Suprapubic skin (tissue), 4 donors: ENCODE measurements at places on chromosomes 1 and 21.

- no peak overlapping the region for H3K4me3 ChIP-seq
- no peak overlapping the region for H3K27ac ChIP-seq
- H3K4me1 ChIP-seq, result no peaks in the 10 kb centered on the region
- no peaks in the 10 kb centered on the region for H3K27me3 ChIP-seq
- H3K36me3 ChIP-seq, result no peaks in the 10 kb centered on the region
- DNase-seq, result no peak
Observed at GRCh38 chr1:196517193-196517592, 91.0 kb downstream of the KCNT2 start.

DNA sequence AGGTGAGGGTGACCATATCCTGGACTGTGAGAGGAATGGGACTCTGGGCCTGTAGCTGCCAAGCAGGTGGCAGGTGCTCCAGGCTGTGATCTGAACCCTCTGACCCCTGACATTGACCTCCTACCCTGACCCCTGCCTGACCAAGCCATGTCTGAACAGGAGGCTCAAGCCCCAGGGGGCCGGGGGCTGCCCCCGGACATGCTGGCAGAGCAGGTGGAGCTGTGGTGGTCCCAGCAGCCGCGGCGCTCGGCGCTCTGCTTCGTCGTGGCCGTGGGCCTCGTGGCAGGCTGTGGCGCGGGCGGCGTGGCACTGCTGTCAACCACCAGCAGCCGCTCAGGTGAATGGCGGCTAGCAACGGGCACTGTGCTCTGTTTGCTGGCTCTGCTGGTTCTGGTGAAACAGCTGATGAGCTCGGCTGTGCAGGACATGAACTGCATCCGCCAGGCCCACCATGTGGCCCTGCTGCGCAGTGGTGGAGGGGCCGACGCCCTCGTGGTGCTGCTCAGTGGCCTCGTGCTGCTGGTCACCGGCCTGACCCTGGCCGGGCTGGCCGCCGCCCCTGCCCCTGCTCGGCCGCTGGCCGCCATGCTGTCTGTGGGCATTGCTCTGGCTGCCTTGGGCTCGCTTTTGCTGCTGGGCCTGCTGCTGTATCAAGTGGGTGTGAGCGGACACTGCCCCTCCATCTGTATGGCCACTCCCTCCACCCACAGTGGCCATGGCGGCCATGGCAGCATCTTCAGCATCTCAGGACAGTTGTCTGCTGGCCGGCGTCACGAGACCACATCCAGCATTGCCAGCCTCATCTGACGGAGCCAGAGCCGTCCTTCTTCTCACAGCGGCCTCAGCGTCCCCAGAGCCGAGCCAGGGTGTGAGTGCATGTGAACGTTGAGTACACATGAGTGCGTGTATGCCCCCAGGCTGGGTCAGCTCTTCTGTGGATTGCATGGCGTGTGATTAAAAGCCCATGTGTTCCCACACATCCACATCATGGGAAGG lies 3.1 kb downstream of the TMEM125 start:
- H3K27me3 ChIP-seq, result peaks cover 6% of the 10 kb centered on the region
- no peak overlapping the region for H3K27ac ChIP-seq
- no peak overlapping the region for H3K4me3 ChIP-seq
- DNase-seq, result peak; percentile 57
- peaks cover 17% of the 10 kb centered on the region for H3K4me1 ChIP-seq
- no peaks in the 10 kb centered on the region for H3K36me3 ChIP-seq

- H3K4me1 ChIP-seq, result peaks cover 46% of the 10 kb centered on the region
- DNase-seq, result no peak
- H3K27ac ChIP-seq, result peak overlapping the region; percentile 39
- H3K4me3 ChIP-seq, result no peak overlapping the region
- H3K27me3 ChIP-seq, result no peaks in the 10 kb centered on the region
Observed at GRCh38 chr1:12475101-12475500, 142.9 kb downstream of the DHRS3 start.

- no peak overlapping the region for H3K4me3 ChIP-seq
- H3K36me3 ChIP-seq, result peaks cover 78% of the 10 kb centered on the region
- no peak for DNase-seq
- H3K4me1 ChIP-seq, result no peaks in the 10 kb centered on the region
- no peak overlapping the region for H3K27ac ChIP-seq
- no peaks in the 10 kb centered on the region for H3K27me3 ChIP-seq
Observed at GRCh38 chr1:11842154-11843041, 5.2 kb downstream of the NPPA start.

DNA sequence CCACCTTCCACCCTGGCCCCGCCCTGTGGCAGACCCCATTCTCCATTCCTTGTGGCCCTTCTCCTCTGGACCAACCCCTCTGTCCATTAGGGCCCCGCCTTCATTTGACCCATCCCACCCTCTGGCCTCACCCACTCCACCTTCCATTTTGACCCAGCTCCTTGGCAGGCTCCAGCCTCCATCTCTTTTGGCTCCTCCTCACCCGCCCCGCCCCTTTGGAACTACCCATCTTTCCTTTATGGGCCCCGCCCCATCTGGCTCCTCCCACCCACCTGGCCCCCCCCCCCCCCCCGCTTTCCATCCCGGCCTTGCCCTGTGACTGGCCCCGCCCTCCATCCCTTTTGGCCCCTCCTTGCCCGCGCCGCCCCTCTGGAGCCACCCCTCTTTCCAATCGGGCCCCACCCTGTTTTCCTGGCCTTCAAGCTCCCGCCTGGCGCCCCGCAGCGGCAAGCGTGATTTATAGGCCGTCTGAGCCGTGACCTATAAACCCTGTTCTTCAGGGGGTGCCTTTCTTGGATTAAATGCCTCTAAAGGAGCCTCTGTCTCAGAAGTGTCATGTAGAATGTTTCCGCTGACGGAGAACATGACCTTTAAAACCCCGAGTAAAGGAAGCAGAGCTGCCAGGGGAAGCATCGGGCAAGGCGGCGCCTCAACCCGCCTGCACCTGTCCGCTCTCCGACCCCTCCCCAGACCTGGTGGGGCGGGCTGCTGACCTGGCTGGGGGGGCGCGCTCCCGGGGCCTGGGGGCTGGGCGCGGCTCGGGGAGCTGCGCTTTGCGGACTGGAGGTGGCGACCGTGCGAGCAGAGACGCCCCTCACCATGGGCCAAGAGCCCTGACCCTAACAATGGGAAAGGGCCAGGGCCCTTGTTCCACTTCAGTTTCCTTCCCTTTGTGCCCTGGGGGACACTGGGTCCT lies 178.0 kb downstream of the CAMTA1 start:
- peaks cover 18% of the 10 kb centered on the region for H3K4me1 ChIP-seq
- H3K27ac ChIP-seq, result no peak overlapping the region
- no peaks in the 10 kb centered on the region for H3K36me3 ChIP-seq

GRCh38 chr21:41429305-41429704 lies 3.3 kb downstream of the MX1 start:
- peaks cover 15% of the 10 kb centered on the region for H3K4me1 ChIP-seq
- no peak overlapping the region for H3K4me3 ChIP-seq
- H3K36me3 ChIP-seq, result peaks cover 28% of the 10 kb centered on the region
- no peaks in the 10 kb centered on the region for H3K27me3 ChIP-seq
- no peak for DNase-seq

DNA sequence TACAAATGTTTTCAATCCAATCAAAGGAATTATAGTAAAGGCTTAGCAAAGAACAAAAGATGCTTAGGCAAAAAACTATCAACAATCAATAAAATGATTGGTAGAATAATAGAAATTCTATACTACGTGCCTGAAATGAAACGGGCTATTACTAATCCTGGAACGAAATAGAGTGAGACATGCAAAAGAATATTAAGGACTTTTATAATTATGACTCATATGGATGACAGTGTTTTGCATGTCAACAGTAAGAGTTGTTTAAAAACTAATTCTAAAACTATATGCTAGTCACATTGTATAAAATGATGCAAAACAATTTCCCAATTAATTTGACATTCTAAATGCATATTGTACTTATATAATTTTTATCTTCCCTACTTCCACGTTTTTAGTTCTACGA lies 35.6 kb downstream of the LRRIQ3 start:
- H3K4me1 ChIP-seq, result no peaks in the 10 kb centered on the region
- no peak overlapping the region for H3K4me3 ChIP-seq
- DNase-seq, result no peak

DNA sequence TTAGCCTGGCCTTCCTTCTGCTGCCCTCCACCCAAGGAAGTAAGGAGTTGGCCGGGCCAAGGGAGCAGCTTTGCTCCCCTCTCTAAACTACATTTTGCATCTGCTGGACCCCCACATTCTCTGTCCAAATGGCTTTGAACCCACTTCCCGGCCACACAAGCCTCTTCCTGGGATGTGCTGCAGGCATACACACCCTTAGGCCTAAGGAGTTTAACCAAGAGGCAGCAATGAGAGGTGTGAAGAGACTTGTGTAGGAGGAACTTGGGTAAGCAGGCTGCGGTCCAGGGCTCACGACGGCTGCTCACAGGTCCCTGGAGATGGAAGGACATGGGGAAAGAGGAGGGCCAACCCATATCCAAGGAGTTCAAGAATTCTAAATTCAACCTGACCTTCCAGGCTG lies 196.7 kb upstream of the SGIP1 start:
- H3K27me3 ChIP-seq, result no peaks in the 10 kb centered on the region
- no peak overlapping the region for H3K4me3 ChIP-seq
- no peaks in the 10 kb centered on the region for H3K36me3 ChIP-seq
- peak overlapping the region; percentile 66 for H3K27ac ChIP-seq
- H3K4me1 ChIP-seq, result peaks cover 47% of the 10 kb centered on the region

- peaks cover 61% of the 10 kb centered on the region for H3K27me3 ChIP-seq
- no peak overlapping the region for H3K27ac ChIP-seq
- H3K36me3 ChIP-seq, result no peaks in the 10 kb centered on the region
- H3K4me3 ChIP-seq, result no peak overlapping the region
- H3K4me1 ChIP-seq, result no peaks in the 10 kb centered on the region
Observed at GRCh38 chr1:7098641-7099040, 313.4 kb downstream of the CAMTA1 start.

GRCh38 chr21:26952374-26953066 lies 14.4 kb downstream of the ADAMTS5 start:
- no peaks in the 10 kb centered on the region for H3K36me3 ChIP-seq
- H3K27ac ChIP-seq, result no peak overlapping the region
- no peak for DNase-seq
- H3K4me3 ChIP-seq, result no peak overlapping the region

- no peak overlapping the region for H3K27ac ChIP-seq
- no peaks in the 10 kb centered on the region for H3K27me3 ChIP-seq
- H3K4me1 ChIP-seq, result peaks cover 26% of the 10 kb centered on the region
Observed at GRCh38 chr1:90000934-90001676, 6.2 kb downstream of the ZNF326 start.

GRCh38 chr1:20431176-20431460 lies 54.9 kb downstream of the CAMK2N1 start:
- H3K27me3 ChIP-seq, result peaks cover 40% of the 10 kb centered on the region
- no peak overlapping the region for H3K4me3 ChIP-seq
- H3K36me3 ChIP-seq, result no peaks in the 10 kb centered on the region
- no peaks in the 10 kb centered on the region for H3K4me1 ChIP-seq

DNA sequence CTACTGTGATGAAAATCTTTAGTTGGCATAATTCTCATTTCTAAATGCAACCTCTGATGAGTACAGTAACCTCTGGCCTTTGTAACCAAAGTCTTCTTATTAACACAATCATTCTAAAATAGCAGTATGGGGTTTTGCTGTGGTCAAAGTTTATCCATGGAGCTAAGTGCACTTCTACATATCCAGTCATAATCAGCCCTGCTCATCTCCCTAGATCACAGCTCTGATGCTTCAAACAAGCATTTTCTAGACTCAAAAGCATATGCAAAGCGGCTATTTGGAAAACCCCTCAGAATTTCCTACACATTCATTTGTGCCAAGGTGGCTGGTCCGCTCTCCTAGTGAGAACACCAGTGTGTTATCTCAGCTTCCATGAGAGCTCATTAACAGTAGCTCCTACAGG lies 418.6 kb downstream of the MRPL39 start:
- H3K27ac ChIP-seq, result no peak overlapping the region
- H3K4me3 ChIP-seq, result no peak overlapping the region
- no peaks in the 10 kb centered on the region for H3K27me3 ChIP-seq
- no peaks in the 10 kb centered on the region for H3K36me3 ChIP-seq
- no peaks in the 10 kb centered on the region for H3K4me1 ChIP-seq

- H3K4me3 ChIP-seq, result no peak overlapping the region
- no peak for DNase-seq
- no peaks in the 10 kb centered on the region for H3K4me1 ChIP-seq
- H3K36me3 ChIP-seq, result no peaks in the 10 kb centered on the region
- H3K27me3 ChIP-seq, result no peaks in the 10 kb centered on the region
- H3K27ac ChIP-seq, result no peak overlapping the region
Observed at GRCh38 chr1:221276896-221277409, 397.7 kb downstream of the HLX start.

DNA sequence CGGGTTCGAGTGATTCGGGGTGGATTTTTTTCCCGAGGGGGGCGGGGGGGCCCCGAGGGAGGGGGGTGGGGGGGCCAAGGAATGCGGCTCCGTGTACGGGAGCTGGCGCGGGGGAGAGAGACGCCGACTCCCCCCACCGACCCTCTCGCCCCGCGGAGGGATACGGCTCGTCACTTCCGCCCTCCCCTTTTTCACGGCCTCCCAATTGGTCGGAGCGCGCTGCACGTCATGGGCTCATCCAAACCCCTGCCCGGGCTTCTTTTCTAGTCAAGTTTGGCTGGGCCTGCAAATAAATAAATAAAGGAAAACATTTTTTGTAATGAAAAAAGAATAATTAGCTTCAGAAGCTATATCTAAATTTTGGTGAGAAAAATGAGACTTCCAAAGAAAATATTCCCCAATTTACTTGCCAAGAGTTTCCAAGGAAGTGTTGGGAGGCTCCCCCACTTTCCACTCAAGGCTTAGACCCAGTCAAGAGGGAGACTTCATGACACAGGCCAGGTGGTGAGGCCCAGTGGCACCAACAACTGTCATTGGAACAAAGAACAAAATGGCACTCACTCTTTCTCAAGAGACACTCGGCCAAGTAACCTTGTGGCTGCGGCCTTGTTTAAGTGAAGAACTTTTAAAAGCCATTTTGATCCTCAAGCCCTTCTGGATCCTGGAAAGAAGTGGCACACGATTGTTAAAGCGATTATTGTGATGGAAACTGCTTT lies at the start of gene POGZ:
POGZ (minus strand) TSS at position 164 of the 716 bp plus-strand sequence. CDS start 17,290 bp downstream, outside the sequence.
- no peaks in the 10 kb centered on the region for H3K27me3 ChIP-seq
- peak within 1 kb of the TSS; percentile 94 for H3K27ac ChIP-seq
- peaks cover 22% of the 10 kb centered on the region for H3K4me1 ChIP-seq
- H3K4me3 ChIP-seq, result peak within 1 kb of the TSS; percentile 64

GRCh38 chr1:66296370-66296769 lies 237.6 kb upstream of the SGIP1 start:
- no peaks in the 10 kb centered on the region for H3K27me3 ChIP-seq
- peaks cover 24% of the 10 kb centered on the region for H3K4me1 ChIP-seq
- no peak overlapping the region for H3K27ac ChIP-seq
- no peak overlapping the region for H3K4me3 ChIP-seq

- H3K36me3 ChIP-seq, result peaks cover 6% of the 10 kb centered on the region
- H3K4me1 ChIP-seq, result peaks cover 41% of the 10 kb centered on the region
- H3K27ac ChIP-seq, result peak overlapping the region; percentile 79
- H3K4me3 ChIP-seq, result no peak overlapping the region
- no peak for DNase-seq
Observed at GRCh38 chr1:183869664-183870063, 64.7 kb downstream of the RGL1 start.

DNA sequence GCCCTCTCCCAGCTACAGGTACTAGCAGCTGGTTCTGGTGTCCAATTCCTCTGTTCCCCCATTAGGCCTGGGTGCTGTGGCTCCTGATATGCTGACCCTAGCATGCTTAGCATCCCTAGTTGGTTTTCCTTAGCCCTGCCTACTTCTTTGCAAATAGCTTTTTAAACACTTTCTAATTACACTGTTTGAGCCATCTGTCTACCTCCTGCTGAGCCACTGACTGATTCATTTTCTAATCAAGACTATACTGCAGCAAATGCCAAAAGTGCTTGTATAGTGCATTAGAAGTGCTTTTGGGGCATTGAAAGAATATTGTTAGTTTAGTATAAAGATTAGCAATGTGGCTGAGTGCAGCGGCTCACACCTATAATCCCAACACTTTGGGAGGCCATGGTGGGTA lies 36.3 kb downstream of the ERICH3 start:
- no peaks in the 10 kb centered on the region for H3K4me1 ChIP-seq
- no peak for DNase-seq
- H3K4me3 ChIP-seq, result no peak overlapping the region
